Activated gamma-delta T cell treated with Interleukin-2 at 50 U/mL for 16 hours (primary cell): ENCODE measurements at places on chromosomes 13 and 19.

- no peak for DNase-seq
Measured at GRCh38 chr13:25249001-25249543, 38.2 kb downstream of the MTMR6 start.

DNA sequence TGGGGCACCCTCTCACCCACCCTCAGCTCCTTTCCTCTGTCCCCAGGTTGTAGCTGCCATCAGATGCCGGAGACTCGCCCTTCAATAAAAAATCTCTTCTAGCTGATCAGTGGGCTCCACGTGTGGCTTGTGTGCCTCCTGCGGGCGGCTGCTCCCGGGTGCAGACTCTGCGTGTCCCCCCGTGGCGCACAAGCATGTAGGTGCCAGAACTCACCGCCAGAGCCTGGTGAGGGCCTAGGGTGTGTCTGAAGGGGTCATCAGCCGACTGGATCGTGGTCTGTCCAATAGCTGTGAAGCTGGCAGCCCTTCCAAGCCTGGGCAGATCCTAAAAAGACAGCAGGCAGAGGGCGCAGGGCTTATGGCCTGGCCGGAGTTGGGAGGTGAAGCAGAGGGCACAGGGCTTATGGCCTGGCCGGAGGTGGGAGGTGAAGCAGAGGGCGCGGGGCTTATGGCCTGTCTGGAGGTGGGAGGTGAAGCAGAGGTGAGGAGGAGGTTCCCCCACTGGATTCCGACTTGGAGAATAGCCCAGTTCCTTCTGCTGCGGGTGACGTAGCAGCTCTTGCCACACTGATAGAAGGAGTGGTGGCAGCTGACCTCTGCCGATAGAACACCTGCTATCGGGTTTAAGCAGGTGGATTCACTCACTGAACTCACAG is 11.7 kb downstream of the NOP53 start:
- DNase-seq: no peak

- no peak for DNase-seq
Measured at GRCh38 chr13:114005206-114005724, 31.4 kb upstream of the C13orf46 start.

GRCh38 chr13:101942038-101942437 is 459.8 kb downstream of the FGF14 start:
- no peak for DNase-seq

DNA sequence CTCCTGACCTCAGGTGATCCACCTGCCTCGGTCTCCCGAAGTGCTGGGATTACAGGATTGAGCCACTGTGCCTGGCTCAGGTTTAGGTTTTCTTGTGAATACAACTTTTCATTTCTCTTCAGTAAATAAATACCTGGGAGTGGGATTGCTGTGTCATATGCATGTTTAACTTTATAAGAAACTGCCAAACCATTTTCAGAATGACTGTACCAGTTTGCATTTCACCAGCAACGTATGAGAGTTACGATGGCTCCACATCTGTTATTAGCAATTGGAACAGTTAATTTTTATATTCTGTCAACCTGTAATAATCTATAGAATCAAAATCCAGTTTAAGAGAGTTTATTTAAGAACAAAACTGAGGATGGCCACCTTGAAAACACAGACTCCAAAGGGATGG is 52.2 kb downstream of the TEX26 start:
- DNase-seq: no peak

DNA sequence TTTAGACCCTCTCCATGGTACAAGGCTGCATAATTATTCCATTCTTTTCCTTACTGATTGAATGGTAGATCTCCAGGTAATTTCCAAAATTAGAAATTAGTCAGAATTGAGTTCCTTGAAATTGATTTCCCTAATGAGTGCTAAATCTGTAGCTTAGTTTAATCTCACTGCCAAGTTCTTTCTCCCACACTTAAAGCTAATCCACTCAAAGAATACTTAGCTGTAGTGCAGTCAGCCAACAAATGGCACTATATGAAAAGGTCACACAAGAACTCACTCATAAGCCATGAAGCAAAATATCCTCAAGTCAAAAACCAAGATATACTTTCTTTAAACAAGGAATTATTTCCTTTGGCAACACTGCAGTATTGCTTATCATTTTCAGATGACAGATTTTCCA is 62.0 kb downstream of the XPO4 start:
- no peak for DNase-seq
